Stimulated activated CD4-positive, alpha-beta T cell treated with anti-CD3 and anti-CD28 coated beads, Interleukin-15, amount 100 ng/mL, for 24 hours (primary cell): ENCODE measurements at places on chromosomes 7 and 10.

GRCh38 chr7:125661-126060, 66.7 kb upstream of the FAM20C start:
- no peak for DNase-seq

- no peak for DNase-seq
These were observed 8.5 kb downstream of the PRLHR start for GRCh38 chr10:118586911-118587310.

DNA sequence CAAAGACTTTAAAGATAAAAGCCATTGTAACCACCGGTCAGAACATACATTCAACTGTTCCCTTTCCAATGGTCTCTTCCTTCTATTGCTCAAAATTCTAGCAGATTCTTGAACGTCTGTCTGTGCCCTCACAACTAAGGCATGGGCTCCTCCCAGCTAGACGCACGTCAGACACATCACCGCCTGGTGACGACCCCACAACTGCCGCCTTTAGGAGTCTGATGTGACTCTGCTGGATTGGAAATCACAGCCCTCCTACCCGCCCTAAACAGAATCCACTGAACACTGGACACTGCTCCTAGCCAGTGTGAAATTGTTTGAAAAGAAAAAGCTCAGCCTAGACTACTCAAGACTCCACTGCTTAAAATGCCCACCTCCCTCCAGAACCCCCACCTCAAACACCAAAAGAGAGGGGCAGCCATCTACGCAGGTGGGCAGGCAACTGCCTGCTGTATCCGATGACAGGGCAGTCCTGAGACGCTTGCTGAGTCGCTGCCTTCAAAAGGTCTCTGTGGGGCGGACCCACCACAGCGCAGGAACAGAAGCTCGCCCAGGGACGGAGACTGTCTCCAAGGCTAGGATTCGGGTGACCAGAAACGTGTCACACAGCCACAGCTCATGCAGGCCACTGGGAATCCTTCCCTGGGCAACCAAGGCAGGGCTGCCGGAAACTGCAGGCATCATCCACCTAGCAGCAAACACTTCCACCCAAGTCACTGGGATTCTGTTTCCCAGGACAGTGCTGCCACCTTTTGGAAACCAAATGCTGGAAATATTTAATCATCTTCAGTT, 34.7 kb downstream of the GSDME start:
- DNase-seq = no peak

GRCh38 chr7:12913002-12913401, 225.6 kb downstream of the ARL4A start:
- no peak for DNase-seq

DNA sequence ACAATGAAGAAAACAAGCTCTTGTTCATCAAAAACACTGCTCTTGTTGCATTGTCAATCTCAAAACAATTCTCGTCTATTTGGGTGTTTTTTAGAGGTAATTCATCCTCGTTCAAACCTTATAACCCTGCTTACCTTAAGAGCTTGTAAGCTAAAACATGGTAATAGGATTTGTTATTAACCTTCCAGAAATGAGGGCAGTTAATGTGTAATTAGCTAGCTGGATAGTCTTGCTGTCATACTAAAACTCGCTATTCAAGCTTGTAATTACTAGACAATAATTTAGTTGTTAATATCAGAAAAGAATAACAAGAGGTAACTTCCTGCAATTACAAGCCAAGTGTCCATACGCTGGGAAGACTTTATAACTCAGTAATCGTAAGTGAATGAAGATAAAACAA, 101.6 kb downstream of the UBE2H start:
- no peak for DNase-seq

GRCh38 chr10:36556468-36556867, 568.9 kb upstream of the ANKRD30A start:
- DNase-seq = no peak

DNA sequence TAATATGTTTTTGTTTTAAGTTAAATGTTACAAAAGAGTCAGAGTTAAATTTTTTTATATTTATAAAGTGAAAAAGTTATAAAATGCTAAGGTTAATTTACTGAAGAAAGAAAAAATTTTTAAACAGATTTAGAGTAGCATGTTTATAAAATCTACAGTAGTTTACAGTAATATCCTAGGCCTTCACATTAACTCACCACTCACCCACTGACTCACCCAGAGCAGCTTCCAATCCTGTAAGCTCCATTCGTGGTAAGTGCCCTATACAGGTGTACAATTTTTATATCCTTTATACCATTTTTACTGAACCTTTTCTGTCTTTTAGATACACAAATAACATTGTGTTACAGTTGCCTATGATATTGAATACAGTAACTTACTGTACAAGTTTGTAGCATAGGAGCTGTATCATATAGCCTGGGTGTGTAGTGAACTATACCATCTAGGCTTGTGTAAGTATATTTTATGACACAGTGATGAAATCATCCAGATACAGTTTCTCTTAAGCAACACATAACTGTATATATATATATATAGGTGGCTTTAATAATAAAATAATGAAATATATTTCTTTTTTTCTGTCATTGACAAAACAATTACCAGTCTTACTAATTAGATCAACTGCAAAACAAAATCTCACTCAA, 79.6 kb downstream of the PTEN start:
- DNase-seq = no peak

DNA sequence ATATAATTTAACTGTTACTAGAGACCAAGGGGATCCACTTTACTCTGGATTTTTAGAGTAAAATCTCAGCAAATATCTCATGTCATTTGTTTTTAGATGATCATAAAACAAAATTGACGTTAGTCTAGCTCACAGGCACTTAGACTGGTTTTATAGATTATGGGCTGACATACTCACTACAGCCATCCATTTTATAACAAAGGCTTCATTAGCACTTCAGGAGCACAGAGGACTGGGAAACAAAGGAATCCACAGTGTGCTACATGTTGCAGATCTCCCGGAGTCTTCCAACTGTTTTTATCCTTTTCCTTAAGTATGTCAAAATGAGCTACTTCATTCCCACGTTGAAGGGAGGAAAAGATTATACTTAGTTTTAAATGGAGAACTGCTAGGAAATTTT, 15.9 kb upstream of the SCRN1 start:
- DNase-seq = no peak

GRCh38 chr10:115860182-115861107, 412.6 kb downstream of the GFRA1 start:
- DNase-seq = no peak

DNA sequence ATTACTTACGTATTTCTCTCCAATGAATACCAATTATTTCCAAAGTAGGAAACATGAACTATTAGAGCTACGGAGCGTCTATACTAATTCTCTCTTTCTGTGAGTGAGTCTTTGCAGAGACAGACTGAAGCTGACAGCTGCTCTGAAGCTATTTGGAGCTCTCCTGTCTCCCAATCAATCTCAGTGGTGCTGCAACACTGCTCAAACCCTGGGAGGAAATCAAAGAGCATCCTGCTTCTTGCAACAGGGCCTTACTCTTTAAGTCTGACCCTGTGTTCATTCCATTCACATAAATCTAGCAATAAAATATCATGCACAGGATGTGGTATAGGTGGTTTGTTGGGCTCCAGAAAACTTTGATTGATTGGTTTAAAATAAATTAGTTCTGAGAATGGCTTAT, 685.7 kb upstream of the IGFBP3 start:
- DNase-seq = no peak

DNA sequence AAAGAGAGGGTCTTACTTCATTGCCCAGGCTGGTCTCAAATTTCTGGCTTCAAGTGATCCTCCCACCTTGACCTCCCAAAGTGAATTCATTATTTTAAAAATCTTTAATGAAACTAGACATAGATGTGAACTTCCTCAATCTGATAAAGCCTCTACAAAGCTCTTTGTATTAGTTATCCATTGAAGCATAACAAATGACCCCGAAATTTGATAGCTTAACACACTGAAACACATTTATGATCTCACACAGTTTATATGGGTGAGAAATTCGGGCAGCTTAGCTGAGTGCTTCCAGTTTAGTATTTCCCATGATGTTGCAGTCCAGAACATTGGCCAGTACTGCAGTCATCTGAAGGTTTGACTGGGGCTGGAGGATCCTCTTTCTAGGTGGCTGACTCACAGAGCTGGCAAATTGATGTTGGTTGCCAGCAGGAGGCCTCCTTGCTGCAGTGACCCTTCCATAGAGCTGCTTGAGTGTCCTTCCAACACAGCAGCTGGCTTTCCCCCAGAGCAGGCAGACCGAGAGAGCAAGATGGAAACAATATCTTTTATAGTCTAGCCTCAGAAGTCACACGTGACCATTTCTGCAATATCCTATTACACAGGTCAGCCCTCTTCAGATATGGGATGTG, 16.6 kb upstream of the WNT8B start:
- DNase-seq = no peak

DNA sequence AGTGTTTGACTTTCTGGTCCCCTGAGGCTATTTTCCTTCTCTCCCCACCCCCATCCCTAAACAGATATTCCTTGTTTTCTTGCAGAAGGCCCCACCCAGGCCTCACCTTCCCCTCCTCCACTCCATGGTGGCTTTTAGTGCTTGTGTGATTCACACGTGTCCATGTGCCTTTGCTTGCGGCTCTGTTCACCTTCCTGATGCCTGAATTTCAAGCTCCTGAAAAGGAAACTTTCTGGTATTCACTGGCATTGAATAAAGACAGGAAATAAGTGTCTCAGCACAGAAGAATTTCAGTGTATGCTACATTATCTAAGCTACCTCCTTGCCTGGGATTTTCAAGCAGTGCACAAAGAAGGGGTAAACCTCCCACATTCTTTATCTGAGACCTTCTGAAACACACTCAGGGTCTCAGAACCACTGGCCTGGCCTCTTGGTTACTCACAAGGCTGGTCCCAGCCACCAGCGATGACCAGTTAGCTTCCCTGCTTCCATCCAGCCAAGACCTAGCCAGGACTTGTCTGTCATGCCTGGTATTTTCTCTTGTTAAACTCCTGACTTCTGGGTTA, 17.2 kb upstream of the UBE2H start:
- DNase-seq = no peak

DNA sequence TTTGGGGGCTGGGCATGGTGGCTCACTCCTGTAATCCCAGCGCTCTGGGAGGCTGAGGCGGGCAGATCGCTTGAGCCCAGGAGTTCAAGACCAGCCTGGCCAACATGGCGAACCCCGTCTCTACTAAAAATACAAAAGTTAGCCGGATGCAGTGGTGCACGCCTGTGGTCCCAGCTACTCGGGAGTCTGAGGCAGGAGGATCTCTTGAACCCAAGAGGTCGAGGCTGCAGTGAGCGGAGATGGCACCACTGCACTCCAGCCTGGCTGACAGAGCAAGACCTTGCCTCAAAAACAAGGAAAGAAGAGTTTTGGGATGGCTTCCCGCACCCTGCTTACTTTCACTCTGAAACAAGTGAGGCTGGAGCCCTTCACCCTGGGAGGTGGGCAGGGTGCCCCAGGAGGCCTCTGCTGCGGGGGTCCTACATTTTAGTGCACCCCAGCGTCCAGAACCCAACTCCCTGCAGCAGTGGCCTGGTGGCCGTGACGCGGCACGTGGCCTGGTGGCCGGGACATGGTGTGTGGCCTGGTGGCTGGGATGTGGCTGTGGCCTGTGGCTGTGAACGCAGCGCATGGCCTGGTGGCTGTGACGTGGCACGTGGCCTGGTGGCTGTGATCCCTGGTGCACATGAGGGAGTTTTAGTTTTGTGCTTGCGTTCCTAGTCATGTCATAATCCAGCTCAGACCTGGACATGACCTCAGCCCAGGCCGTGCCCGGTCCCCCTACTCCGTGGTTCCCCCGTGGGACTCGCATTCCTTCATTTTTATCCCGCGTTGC, 9.3 kb downstream of the KNDC1 start:
- DNase-seq = no peak
